ENCODE measurements at places on chromosomes 12 and 14. TPM values are rescaled to one million over a fixed set of nuclear protein-coding genes. Genes with fewer than 3 reads are reported as not detected.

Gene SYCP3
- total RNA-seq: not detected

GRCh38 chr12:124939079-124939420, 24.6 kb upstream of the UBC start:
- peak; percentile 87 for DNase-seq
- no peak overlapping the region for H3K4me3 ChIP-seq
- no peaks in the 10 kb centered on the region for H3K27me3 ChIP-seq
- H3K27ac ChIP-seq: no peak overlapping the region
- H3K4me1 ChIP-seq: peaks cover 8% of the 10 kb centered on the region

DNA sequence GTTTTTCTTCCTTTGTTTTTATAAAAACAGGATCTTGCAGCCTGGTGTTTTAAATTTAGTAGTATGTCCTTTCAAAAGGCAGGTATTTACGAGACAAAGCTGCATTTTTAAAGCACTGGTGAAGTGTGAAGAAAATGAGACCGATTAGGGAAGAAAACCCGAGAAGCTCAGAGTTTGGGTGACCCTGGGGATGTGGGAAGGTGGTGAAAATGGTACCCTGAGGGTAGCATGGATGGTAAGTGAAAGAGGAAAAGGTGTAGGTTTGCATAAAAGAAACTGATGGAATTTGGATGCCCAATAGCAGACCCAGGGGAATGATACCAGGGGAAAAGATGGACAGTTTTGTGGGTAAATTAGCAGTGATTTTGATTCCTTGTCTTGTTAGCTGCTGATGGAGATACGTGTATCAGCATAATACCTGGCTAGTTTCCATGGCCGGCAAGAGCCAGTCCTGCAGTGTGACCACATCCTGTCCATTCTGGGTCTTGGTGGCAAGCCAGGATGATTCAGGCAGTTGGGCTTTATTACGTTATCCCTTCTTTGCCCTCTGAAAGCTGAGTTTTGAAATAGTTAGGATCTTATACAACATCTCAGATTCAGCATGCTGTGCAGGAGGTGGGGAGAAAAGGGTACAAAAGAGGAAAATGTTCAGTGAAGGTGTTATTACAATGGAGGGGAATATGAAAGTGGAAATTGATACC, 8.9 kb downstream of the BICD1 start:
- H3K27me3 ChIP-seq: no peaks in the 10 kb centered on the region
- peaks cover 6% of the 10 kb centered on the region for H3K4me1 ChIP-seq
- no peak overlapping the region for H3K4me3 ChIP-seq

Gene ASB2
- total RNA-seq: 2.4 TPM

DNA sequence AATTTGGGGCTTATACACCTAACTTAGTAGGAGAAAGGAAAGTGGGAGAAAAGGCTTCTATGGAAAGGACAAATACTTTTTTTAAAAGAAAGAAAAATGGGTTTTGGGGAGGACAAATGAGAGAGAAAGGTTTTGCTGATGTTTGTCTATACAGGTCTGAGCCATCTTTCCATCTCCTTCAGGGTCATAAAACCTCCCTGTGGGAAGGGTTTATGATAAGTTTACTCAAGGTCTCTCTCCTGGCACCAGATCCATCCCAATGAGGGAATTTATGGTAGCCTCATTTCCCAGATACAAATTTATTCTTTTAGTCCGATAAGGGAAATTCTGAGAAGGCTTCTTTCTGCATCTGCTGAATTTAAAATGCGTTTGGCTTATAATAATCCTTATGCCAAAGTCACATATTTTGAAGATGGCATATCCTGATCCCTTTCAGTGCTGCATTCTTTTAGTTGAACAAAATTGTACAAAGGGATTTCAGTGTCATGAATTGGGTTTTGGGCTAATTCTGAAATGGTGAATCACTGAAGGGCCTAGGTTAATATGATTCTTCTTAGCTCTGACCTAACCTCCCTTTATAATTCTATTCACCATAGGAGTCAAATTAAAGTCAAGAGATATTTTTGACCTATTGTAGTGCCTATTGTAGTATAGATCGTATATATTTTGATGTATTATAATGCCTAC, 173.5 kb upstream of the DYRK2 start:
- peaks cover 9% of the 10 kb centered on the region for H3K4me1 ChIP-seq
- H3K27ac ChIP-seq: no peak overlapping the region
- H3K36me3 ChIP-seq: no peaks in the 10 kb centered on the region
- no peak for DNase-seq
- no peaks in the 10 kb centered on the region for H3K27me3 ChIP-seq

Gene OR4K17
- total RNA-seq: not detected

DNA sequence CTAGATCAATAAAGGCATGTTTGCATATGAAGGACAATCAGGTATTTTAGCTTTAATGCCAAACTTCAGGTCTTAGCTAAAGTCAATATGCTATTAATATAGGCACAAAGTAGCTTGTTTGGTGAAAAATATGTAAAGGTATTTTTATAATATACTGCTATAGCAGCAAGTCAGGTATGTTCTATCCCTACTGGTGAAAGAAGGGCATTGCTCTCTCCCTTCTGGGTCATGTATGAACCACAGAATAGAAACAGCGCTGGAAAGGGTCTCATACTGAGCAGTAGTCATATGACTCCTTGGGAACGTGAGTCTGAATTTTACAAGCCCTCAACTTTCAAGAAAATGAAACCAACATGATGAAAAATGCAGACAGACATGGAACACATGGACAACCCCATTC, 314.6 kb downstream of the GRIN2B start:
- H3K36me3 ChIP-seq: no peaks in the 10 kb centered on the region
- no peaks in the 10 kb centered on the region for H3K4me1 ChIP-seq
- no peak overlapping the region for H3K4me3 ChIP-seq
- H3K27me3 ChIP-seq: peaks cover 7% of the 10 kb centered on the region
- no peak overlapping the region for H3K27ac ChIP-seq

Gene JAG2
- 3.6 TPM for total RNA-seq

GRCh38 chr12:29228474-29229157, 79.5 kb downstream of the FAR2 start:
- no peak overlapping the region for H3K27ac ChIP-seq
- H3K4me3 ChIP-seq: no peak overlapping the region
- no peaks in the 10 kb centered on the region for H3K4me1 ChIP-seq
- no peak for DNase-seq
- H3K36me3 ChIP-seq: no peaks in the 10 kb centered on the region

DNA sequence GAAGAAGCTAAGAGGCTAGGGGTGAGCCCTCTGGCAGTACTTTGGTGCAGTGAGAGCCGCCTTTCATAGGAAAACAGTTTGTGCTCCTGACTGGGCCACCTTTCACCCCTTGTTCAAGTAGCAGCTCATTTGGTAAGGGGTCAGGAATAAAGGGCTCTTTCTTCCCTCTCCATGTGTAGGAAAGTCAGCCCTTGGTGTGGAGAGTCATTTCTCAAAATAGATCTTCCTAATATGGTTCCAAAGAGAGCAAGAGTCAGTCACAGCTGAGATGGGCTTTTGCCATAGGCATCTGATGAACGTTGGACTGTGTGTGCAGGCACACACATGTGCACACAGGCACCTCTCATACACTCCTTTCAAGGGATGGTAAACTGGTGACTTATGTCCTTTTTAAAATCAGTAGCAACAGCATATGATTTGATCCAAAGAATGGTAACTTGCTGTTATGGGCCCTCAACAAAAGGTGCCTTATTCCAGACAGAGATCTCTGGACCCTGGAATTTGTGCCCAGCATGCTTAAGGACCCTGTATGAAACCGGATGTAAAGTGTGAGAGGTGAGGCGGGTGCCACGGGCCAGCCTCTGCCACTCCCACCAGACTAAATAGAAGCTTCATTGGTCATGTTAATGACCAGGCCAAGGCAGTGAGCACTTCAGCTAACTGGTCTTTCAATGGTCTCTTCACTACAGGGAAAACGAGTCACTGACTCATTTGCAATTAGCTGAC, 16.7 kb upstream of the RIC8B start:
- H3K36me3 ChIP-seq: no peaks in the 10 kb centered on the region
- H3K27me3 ChIP-seq: no peaks in the 10 kb centered on the region
- H3K4me3 ChIP-seq: no peak overlapping the region
- peak overlapping the region; percentile 26 for H3K27ac ChIP-seq
- DNase-seq: no peak

- DNase-seq: no peak
- H3K4me1 ChIP-seq: peaks cover 38% of the 10 kb centered on the region
- no peaks in the 10 kb centered on the region for H3K27me3 ChIP-seq
- no peak overlapping the region for H3K27ac ChIP-seq
- no peak overlapping the region for H3K4me3 ChIP-seq
These were observed 8.2 kb downstream of the ENDOU start for GRCh38 chr12:47717046-47717442.

- no peak overlapping the region for H3K27ac ChIP-seq
- no peaks in the 10 kb centered on the region for H3K27me3 ChIP-seq
- no peaks in the 10 kb centered on the region for H3K36me3 ChIP-seq
- H3K4me1 ChIP-seq: peaks cover 8% of the 10 kb centered on the region
- no peak overlapping the region for H3K4me3 ChIP-seq
- no peak for DNase-seq
These were observed 27.1 kb upstream of the C12orf71 start for GRCh38 chr12:27109334-27110028.

- H3K4me1 ChIP-seq: no peaks in the 10 kb centered on the region
- H3K4me3 ChIP-seq: no peak overlapping the region
- H3K36me3 ChIP-seq: no peaks in the 10 kb centered on the region
- peaks cover 3% of the 10 kb centered on the region for H3K27me3 ChIP-seq
- peak; percentile 66 for DNase-seq
These were observed 25.8 kb upstream of the STRAP start for GRCh38 chr12:15856097-15856982.

GRCh38 chr12:76398106-76398505, 49.9 kb upstream of the BBS10 start:
- H3K4me1 ChIP-seq: no peaks in the 10 kb centered on the region
- peaks cover 6% of the 10 kb centered on the region for H3K36me3 ChIP-seq
- no peak overlapping the region for H3K4me3 ChIP-seq
- DNase-seq: no peak

DNA sequence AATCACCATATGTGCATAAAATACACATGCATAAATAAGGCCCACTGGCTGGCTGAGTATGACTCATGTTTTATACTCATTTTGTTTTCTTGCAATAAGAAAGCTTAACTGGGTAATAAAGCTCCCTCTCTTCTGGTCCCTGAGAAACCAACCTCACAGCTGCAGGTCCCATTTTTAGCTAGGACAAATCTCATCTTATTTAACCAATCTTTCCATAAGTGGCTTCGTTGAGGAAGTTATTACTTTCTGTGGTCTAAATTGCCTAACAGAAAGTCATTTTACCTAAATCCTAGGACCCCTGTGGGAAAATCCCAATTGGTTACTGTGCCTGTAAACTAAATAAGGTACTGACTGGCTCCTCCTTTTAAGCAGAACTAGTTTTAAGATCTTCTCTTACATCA, 232.8 kb upstream of the FBXO33 start:
- H3K36me3 ChIP-seq: no peaks in the 10 kb centered on the region
- no peaks in the 10 kb centered on the region for H3K27me3 ChIP-seq
- H3K4me1 ChIP-seq: peaks cover 23% of the 10 kb centered on the region
- no peak overlapping the region for H3K27ac ChIP-seq
- H3K4me3 ChIP-seq: no peak overlapping the region

DNA sequence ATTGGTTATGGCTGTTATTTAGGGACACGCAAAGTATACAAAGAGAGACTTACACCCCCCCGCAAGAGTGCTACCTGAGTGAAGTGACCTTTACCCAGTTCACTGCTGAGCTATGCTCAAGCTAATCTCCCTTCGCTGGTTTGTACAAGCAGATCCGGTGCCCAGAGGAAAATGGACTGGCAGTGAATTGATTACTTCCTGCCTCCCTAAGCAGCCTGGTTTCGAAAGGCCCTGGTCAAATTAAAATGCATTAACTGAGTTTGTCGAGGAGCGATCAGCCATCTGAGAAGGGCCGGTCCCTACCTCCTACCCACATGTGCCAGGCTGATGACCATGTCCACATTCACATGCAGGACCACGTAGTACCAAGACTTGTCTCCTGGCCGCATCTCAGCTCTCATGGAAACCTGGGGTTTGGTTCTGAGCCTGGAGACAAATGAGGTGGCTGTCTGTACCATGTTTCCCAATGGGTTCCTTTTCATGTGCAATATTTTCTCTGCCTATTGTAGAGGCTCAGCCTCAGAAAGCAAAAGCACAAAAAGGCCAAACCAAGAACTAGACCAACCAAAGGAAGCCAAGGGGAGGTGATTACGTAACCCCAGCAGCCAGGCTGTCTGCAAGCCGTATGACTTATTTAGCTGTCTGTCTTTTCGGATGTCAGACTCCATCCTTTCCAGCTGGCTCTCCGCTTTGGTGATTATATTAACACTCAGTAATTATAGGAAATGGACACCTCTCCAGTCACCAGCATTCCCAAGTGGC, 284.7 kb upstream of the PWP1 start:
- H3K4me3 ChIP-seq: no peak overlapping the region
- DNase-seq: no peak
- H3K27ac ChIP-seq: no peak overlapping the region
- peaks cover 16% of the 10 kb centered on the region for H3K4me1 ChIP-seq

Gene LRTM2
- total RNA-seq: not detected

- H3K27me3 ChIP-seq: no peaks in the 10 kb centered on the region
- no peak overlapping the region for H3K4me3 ChIP-seq
- peaks cover 22% of the 10 kb centered on the region for H3K4me1 ChIP-seq
- no peak for DNase-seq
- peak overlapping the region; percentile 53 for H3K27ac ChIP-seq
These were observed 660 bp upstream of the MAP1LC3B2 start for GRCh38 chr12:116558280-116559161.

DNA sequence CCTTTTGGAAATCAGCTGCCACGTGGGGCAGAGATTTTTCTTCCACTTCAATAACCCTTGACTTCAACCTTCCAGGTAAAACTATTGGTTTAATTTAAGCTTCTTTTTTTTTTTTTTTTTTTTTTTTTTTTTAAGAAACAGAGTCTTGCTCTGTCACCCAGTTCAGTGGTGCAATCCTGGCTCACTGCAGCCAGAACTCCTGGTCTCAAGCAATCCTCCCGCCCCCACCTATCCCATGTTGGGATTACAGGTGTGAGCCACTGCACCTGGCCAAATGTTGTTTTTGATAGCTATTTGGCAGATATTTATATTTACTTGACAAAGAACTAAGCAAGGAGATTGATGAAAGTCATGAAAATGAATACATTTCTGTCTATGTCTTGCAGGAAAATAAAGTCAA, 65.1 kb downstream of the SINHCAF start:
- no peaks in the 10 kb centered on the region for H3K4me1 ChIP-seq
- H3K27ac ChIP-seq: no peak overlapping the region
- H3K4me3 ChIP-seq: no peak overlapping the region
- DNase-seq: no peak
- H3K36me3 ChIP-seq: no peaks in the 10 kb centered on the region
- no peaks in the 10 kb centered on the region for H3K27me3 ChIP-seq

Gene SOAT2
- total RNA-seq: 0.74 TPM

Gene DPPA3
- total RNA-seq: not detected

- H3K4me3 ChIP-seq: no peak overlapping the region
- H3K36me3 ChIP-seq: no peaks in the 10 kb centered on the region
- H3K27ac ChIP-seq: no peak overlapping the region
- no peaks in the 10 kb centered on the region for H3K4me1 ChIP-seq
These were observed 130.9 kb downstream of the TBX5 start for GRCh38 chr12:114275086-114275485.

Gene A2ML1
- total RNA-seq: not detected

GRCh38 chr14:65600742-65601141, 188.2 kb downstream of the FUT8 start:
- H3K36me3 ChIP-seq: peaks cover 1% of the 10 kb centered on the region
- H3K4me3 ChIP-seq: no peak overlapping the region
- H3K27ac ChIP-seq: no peak overlapping the region
- H3K27me3 ChIP-seq: no peaks in the 10 kb centered on the region
- no peaks in the 10 kb centered on the region for H3K4me1 ChIP-seq

Gene ZDHHC22
- total RNA-seq: not detected

Data from activated naive CD4-positive, alpha-beta T cell treated with anti-CD3 and anti-CD28 coated beads for 36 hours (primary cell).